Activated naive CD4-positive, alpha-beta T cell (primary cell): ENCODE measurements at places on chromosomes 11 and 22.

- DNase-seq, result no peak
These were observed 155.4 kb downstream of the DBX1 start for GRCh38 chr11:20004866-20005265.

DNA sequence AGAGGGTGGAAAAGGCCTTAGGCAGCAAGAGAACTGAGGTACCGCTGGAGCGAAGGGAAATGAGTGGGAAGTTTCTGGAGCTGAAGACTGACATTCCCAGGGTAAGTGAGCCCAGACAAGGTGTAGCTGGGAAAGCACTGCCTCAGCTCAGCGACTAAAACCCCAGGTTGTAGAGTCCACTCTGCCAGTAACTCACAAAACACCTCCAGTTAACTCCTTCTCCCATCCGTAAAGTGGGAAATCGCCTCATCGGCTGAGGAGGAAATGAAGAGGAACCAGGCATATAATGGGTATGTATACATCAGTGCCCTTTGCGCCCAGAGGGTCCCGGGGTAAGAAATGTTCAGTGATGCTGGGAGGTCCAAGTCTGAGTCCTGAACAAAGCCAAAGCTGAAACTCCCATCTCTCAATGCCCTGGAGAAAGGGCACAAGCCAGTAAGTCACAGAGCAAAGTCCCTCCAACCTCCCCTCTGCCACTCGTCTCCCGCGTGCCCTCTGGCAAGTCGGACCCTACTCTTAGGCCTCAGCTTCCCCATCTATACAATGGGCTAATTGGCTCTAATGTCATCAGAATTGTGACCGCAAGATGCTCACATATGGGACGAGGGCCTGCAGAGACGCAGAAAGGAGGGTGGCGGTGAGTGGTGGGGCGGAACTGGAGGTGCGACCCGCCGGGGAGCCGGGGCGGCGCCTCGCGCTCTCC lies 588 bp downstream of the VPS37C start:
- no peak for DNase-seq

GRCh38 chr22:41642331-41643110 lies 21.4 kb downstream of the XRCC6 start:
- DNase-seq, result no peak

DNA sequence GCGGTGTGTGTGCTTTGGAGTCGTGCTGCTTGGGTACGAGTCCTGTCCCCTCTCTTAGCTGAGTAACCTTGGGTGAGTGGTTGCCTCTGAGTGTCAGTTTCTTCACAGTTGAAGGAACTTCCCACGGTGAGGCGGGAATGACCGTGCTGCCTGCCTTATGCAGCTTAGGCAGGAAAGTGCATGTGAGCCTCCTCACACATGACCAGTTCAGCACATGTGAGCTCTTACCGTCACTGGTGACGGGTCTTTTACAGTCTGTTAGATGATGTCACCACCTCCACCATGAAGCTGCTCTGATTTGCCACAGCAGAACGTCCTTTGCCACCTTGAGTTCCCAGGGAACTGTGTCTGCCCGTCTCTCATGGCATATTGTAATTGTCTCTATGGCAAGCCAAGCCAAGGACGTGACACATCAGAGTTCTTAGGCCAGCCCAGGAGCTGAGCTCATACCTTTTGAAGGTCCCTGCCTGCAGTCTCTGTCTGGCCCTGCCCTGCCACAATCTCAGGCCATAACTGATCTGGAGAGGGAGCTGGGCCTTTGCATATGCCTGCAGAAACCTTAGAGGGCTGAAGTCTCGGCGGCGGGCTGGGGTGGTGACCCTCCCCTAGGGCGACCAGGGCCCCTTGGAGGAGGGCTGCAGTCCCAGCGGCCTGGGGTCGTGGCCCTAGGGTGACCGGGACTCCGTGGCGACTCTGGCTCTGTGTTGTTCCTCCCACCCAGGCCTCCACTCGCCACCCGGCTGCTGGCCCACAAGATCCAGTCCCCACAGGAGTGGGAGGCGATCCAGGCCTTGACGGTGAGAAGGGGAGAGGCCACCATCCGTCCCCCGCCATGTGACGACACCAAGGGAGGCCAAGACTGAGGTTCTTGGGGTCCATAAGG lies 7.8 kb downstream of the GGA1 start:
- no peak for DNase-seq

- DNase-seq, result no peak
These were observed 16.8 kb upstream of the TMEM184B start for GRCh38 chr22:38289583-38290082.

GRCh38 chr11:114942207-114942606 lies 263.9 kb downstream of the NXPE2 start:
- no peak for DNase-seq

DNA sequence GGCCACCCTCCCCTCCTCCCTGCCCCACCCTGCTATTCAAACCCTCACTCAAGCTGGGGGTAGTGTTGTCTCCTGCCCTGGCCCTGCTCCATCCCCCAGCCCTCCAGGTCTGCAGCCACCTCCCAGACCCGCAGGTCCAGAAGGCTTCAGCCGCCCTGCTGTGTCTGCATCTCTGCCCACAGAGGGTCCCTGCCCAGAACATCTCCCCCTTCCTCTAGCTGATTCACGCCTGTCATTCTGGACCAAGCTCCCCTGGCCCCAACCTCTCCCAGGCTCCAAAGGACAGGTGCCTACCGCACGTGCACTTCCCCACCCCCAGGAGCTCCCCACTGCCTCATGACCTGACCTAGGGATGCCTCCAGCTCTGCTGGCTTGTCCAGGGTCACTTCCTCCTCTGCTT lies 16.0 kb upstream of the SHISAL1 start:
- no peak for DNase-seq

GRCh38 chr11:109138196-109138595 lies 283.8 kb upstream of the C11orf87 start:
- no peak for DNase-seq

- no peak for DNase-seq
These were observed 6.1 kb downstream of the PI4KA start for GRCh38 chr22:20852503-20852902.

DNA sequence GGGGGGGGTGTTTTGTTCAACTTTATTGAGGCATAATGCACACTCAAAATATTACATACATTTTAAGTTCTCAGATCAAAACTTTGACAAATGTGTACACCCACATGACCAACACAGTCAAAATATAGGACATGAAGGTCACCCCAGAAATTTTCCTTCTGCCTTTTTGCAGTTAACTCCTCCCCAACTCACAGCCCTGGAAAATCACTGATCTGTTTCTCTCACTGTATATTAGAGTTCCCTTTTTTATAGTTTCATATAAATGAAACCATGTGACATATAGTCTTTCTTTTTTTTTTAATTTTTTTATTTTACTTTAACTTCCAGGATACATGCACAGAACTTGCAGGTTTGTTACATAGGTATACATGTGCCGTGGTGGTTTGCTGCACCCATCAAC lies 4.6 kb downstream of the TMPRSS5 start:
- no peak for DNase-seq

GRCh38 chr11:129225190-129225589 lies 33.1 kb upstream of the ARHGAP32 start:
- DNase-seq, result no peak

GRCh38 chr22:48536541-48537342 lies 1290.9 kb downstream of the BRD1 start:
- DNase-seq, result no peak

GRCh38 chr11:75270896-75271418 lies 30.4 kb downstream of the TPBGL start:
- no peak for DNase-seq

DNA sequence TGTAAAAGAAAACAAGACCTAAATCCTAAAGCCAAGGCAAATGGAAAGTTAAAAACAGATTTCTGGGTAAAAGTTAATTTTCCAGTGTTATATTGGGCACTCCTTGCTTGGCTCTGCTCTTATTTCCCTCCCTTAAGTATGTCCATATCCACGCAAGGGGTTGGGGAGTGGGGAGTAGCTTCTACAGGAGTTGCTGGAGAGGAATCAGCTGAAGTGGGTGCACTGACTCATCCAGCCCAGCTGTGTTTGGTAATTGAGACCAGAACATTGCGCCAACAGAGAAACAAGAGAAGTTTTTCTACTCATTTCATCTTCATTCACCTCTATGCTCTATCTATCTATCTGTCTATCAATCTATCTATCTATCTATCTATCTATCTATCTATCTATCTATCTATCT lies 298.4 kb upstream of the PDGFD start:
- no peak for DNase-seq

- no peak for DNase-seq
These were observed 1457.7 kb downstream of the BRD1 start for GRCh38 chr22:48369789-48370507.

DNA sequence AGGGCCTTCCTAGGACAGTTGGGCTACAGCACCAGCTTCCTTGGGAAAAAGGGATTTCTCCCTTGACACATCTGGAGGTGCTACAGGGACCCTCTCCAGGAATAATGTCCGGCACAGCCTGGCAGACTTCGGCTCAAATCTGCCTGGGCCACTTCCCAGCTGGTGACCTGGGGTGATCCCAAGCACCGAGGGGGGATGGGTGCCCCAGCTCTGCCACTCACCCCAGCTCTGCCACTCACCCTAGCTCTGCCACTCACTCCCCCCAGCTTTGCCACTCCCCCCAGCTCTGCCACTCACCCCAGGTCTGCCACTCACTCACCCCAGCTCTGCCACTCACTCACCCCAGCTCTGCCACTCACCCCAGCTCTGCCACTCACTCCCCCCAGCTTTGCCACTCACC lies 9.9 kb downstream of the OSBPL5 start:
- no peak for DNase-seq

DNA sequence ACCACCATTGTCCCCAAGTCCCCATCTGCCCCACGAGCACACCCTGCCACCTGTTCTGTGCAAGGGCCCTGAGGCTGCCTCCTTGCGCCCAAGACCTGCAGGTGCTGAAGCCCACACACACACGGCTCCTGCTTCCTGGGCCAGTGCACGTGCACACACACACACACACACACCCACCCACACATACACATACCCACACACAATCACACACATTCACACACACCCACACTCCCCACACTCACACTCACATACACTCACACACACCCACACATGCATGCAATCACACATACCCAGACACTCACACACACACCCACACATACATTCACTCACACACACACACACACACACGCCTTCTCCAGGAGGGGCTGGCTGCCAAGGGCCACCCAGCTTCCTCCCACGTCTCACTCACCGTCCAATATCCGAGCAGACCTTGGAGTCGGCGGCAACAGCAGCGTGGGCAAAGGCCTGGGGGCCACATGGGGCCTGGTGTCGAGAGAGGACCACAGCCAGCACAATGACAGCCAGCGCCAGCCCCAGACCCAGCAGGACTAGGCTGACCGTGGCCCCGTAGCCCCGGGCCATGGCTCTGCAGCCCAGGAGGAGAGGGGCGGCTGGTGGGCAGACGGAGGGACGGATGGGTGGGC lies 616 bp downstream of the GGT5 start:
- DNase-seq, result no peak

DNA sequence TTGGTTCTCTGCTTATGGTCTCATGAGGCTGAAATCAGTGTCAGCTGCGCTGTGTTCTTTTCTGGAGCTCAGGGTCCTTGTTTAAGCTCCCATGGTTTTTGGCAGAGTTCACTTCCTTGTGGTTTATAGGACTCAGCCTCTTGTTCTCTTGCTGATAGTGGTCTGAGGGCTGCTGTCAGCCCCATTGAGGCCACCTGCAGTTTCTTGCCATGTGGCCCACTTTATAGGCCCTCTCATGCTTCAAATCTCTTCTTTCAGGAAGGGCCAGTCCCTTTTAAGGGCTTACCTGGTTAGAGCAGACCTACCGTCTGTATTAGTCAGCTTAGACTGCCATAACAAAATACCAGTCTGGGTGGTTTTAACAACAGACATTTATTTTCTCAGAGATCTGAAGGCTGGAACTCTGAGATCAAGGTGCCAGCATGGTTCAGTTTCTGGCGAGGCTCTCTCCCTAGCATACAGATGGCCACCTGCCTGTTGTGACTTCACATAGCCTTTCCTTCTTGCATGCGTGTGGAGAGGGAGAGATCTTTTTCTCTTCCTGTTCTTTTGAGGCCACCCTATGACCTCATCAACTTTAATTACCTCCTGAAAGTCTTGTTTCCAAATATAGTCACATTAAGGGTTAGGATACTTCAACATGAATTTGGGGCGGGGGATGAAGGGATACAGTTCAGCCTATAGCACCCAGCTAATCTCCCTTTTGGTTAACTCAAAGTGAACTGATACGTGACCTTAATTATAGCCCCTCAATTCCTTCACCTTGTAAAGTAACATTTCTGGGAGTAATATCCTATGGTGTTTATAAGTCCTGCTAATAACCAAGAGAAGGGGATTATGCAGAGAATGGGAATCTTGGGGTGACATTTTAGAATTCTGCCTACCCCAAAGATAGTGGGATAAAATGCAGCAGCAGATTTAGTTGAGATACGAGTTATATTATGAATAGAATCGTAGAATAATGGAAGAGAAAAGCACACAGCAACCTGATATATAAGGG lies 131.8 kb downstream of the UVRAG start:
- no peak for DNase-seq

GRCh38 chr11:79066456-79067351 lies 374.1 kb downstream of the TENM4 start:
- no peak for DNase-seq

DNA sequence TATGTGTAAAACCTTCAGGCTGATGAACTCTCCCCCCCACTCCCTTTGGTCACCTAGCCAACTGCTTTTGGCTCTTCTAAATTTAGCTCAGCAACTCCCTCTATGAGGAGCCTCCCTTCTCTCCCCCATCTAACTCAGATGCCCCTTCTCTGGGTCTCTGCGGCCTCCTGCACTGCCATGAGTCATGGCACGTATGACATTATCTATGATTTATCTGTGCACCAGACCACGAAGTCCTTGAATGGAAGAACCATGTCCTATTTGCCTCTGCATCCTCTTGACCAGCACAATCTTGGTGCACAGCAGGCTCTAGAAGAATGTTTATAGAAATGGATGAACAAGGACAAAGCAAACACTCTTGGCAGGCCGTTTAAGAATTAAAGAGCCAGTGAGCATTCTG lies 46.0 kb downstream of the RPL27A start:
- DNase-seq, result no peak

- no peak for DNase-seq
These were observed 12.0 kb downstream of the RELA start for GRCh38 chr11:65650547-65651338.

- DNase-seq, result no peak
These were observed 77.9 kb downstream of the CWC15 start for GRCh38 chr11:94895451-94895850.

DNA sequence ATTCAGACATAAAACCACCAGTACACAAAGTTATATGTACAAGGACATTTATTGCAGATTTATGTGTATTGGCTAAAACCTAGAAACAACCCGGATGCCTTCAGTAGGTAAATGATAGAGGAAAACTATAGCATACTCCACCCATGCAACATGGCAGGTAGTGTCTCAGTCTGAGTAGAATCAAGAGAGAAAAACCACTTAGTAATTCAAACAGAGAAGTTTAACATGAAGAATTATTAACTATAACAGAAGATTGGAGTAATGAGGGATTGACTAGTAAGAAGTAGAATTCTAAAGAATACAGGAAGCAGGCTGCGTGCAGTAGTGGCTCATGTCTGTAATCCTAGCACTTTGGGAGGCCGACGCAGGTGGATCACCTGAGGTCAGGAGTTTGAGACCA lies 16.2 kb upstream of the SPTY2D1 start:
- DNase-seq, result no peak
